ENCODE measurements at places on chromosomes 2 and 18. TPM values are rescaled to one million over a fixed set of nuclear protein-coding genes. Genes with fewer than 3 reads are reported as not detected.

The GALNT5 gene
- 9.5 TPM for total RNA-seq

The GAD1 gene
- not detected for total RNA-seq

The ACKR3 gene
- 0.15 TPM for total RNA-seq

The GPAT2 gene
- total RNA-seq, result 2.5 TPM

The NT5DC4 gene
- not detected for total RNA-seq

The POTEC gene
- not detected for total RNA-seq

The KLHL41 gene
- total RNA-seq, result 0.34 TPM

The MATN3 gene
- total RNA-seq, result 3.9 TPM

The C2orf66 gene
- total RNA-seq, result not detected

The CRYGC gene
- total RNA-seq, result not detected

The CCBE1 gene
- total RNA-seq, result 52.3 TPM

The SLC9A4 gene
- total RNA-seq, result not detected

The C18orf54 gene
- total RNA-seq, result 3.7 TPM

The SP140 gene
- 2.0 TPM for total RNA-seq

The GTF3C2 gene
- 37.2 TPM for total RNA-seq

The SNRNP27 gene
- total RNA-seq, result 85.2 TPM

The RTKN gene
- 17.0 TPM for total RNA-seq

The TIA1 gene
- 46.2 TPM for total RNA-seq

The DSG3 gene
- total RNA-seq, result not detected

The UGT1A7 gene
- total RNA-seq, result not detected

The NDUFS1 gene
- total RNA-seq, result 120 TPM

The IL36RN gene
- not detected for total RNA-seq

The CRACDL gene
- total RNA-seq, result under 0.01 TPM

The AP1S3 gene
- total RNA-seq, result 2.2 TPM

The THUMPD2 gene
- total RNA-seq, result 4.2 TPM

The CRYGD gene
- not detected for total RNA-seq

The MC4R gene
- 0.15 TPM for total RNA-seq

The MGAT5 gene
- 14.0 TPM for total RNA-seq
